Cerebellum (tissue), 4 donors: ENCODE measurements at places on chromosomes 2 and 18.

- no peak for DNase-seq
These were observed 66.1 kb downstream of the ACVR1 start for GRCh38 chr2:157810037-157810436.

DNA sequence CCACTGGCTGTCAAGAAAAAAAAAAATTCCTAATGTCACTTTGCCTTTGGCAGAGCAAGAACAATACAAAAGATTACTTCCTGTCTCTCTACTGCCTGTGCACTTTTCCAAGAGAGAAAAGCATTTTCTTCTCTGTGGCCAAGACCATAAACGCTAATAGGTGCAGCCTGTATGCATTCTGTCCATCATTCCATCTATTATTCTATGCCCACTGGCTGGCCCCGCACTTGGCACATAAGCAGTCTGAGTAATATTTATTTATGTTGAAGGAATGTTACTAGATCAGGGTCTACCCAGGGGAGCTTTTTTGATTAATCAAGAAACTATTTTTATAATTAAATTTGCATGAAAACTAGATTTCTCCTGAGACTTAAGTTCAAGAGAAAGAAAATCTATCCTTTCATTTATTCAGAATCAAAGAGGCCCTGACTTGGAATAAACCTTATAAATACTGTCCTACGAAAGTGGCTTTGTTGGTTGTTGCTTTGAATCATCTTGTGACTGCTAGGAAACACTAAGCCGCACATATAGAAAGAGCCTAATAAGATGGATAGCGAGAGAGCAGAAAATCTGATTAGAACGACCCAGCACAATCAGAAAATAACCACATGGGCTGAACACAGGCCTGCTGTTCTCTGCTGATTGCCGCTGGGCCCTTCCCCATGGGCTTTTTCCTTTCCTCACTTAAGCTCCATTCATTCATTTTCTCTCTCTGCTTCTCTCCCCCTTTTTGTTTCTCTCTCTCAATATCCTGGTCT lies 59.4 kb downstream of the MMADHC start:
- no peak for DNase-seq

DNA sequence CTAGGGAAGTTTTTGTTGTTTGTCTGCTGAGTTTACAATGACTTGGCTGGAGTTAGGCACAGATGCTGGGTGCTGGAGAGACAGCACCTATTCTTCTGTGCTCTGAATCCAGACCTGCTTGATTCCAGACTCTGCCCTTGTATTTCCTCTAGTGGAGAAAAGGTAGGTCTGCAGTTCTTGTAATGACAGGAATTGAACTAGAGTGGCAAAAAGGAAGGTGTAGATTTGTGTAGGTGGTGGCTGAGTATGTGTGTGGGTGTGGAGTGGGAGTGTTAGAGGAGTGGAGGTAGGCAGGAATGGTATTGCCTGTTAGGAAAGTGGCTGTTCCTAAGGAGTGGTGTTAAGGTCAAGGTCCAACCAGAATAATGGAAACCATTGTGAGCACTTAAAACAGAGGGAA lies 71.9 kb upstream of the LYPD6 start:
- DNase-seq = no peak

DNA sequence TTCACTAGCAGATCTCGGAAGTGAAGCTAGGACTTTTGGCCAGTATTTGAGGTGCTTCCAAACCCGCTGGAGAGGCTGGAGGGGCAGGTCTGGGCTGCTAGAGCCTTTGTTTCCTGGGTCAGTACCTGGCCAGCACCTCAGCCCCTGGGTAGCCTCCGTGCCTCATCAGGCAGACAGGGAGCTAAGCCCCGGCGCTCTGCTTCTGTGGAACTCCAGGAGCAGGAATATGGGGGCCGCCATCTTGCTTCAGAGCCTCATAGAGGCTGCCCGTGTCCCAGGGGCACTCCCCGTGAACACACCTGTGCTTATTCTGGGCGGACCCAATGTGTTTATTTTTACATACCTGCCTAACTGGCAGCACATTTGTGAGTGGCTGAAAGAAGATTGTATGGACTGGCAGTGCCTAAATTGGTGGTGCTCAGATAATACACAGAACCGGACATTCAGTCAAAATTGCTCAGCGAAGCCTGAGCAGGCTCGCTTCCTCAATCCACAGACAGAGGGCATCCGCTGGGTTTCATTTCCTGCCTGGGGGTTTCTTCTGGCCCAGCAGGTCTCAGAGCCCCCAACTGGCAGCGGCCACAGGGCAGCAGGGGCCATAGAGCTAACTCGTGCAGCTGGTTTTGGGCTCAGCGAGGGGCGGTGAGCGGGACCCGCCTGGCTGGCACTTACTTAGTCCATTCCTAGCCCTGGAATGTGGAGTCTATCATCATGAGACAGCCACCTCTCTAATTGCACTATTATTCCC lies 176.8 kb upstream of the ALKAL2 start:
- no peak for DNase-seq

DNA sequence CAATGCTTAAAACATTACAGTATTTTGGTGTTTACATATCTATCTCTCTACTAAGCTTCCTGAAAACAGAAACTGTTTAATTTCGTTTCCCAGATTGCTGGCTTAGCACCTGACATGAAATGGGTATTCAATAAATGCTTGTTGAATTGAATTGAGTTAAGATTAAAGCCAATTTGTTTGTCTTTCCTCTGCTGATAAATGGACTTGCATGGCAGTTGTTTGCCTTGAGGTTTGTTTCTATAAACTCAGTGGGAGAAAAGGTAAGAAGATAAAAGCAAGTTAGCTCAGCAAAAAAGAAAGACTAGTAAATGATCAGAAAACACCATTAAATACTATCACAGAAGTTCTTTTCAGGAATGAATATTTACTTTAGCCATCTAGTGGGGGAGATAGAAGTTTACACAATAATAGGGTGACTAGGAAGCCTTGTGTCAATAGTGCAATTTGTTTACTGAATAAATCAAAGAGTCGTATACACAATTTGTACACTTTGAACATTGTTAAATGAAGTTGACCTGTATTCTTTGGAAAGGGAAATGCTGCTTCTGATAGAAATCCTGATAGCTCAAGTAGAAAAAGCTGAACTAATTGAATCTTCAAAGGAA lies 754.5 kb upstream of the FAM98A start:
- DNase-seq = no peak

DNA sequence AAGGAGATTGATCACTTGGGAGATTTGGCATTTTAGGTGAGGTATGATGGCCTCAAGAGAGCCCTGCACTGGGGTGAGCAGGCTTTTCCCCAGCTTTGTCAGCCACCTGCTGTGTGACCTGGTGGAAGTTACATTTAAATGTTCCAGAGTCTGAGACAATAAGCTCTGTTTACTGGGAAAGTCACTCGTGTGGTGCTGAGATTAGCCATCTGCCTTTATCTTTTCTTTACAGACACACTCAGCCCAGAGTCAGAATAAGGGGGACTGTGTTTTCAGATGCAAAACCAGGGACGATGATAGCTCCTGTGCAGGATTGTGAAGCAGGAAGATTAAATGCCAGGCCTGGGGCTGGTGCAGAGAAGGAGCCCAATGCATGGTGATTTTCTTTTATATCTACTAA lies 47.9 kb downstream of the SH3RF3 start:
- DNase-seq = no peak

- no peak for DNase-seq
These were observed 178.5 kb downstream of the THADA start for GRCh38 chr2:43417300-43417699.

DNA sequence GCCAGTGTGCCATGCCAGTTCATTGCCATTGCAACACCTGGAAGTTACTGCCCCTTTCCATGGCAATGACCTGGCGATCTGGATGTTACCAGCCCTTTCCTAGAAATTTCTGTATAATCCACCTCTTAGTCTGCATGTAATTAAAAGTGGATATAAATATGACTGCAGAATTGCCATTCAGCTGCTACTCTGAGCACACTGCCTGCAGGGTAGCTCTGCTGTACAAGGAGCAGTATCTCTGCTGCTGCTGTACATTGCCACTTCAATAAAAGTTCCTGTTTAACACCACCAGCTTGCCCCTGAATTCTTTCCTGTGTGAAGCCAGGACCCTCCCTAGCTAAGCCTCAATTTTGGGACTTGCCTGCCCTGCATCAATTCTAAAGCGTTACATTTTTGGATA lies 17.4 kb upstream of the GULP1 start:
- no peak for DNase-seq

DNA sequence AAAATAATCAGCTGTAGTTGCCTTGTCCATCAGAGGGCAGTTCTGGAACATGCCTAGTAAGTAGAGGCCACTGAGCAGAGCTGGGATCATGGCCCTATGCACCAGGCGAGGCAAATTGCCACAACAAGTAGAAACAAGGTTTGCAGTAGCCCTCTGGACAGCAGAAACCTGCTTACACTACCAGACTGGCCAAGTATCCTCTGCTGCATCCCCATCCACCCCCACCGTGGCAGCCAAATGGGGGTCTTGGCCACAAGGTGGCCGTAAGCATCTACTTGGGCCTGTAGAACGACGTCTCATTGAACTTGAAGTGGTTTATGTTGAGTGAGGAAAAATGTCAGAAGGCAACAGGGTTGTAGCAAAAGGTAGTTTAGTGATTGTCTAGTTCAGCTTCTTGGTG lies 241.2 kb downstream of the ALPK2 start:
- DNase-seq = no peak

GRCh38 chr18:555705-556457 lies 24.3 kb upstream of the CETN1 start:
- DNase-seq = no peak

- no peak for DNase-seq
These were observed 50.8 kb upstream of the PEX13 start for GRCh38 chr2:60966507-60967405.

- no peak for DNase-seq
These were observed 149.9 kb downstream of the ASB1 start for GRCh38 chr2:238576674-238577073.

DNA sequence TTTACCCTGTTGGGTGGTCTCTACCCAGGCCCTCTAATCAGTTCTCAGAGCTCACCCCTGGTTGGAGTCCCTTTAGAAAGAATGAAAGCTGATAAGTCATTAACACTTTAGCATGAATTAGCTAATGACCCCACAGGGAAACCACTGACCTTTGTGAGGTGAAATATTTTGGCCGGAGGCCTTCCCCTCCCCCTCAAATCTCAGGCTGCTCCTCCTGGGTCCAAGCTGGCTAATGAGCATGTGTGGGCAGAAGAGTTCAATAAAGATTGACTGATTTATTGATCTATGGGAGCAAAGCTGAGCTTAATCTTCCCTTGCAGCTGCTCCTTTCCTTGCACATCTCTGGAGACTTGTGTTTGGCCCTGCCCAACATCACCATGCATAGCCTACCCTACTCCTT lies 78.8 kb upstream of the CCDC85A start:
- no peak for DNase-seq

- no peak for DNase-seq
These were observed 18.2 kb downstream of the IGFBP2 start for GRCh38 chr2:216651351-216651881.

DNA sequence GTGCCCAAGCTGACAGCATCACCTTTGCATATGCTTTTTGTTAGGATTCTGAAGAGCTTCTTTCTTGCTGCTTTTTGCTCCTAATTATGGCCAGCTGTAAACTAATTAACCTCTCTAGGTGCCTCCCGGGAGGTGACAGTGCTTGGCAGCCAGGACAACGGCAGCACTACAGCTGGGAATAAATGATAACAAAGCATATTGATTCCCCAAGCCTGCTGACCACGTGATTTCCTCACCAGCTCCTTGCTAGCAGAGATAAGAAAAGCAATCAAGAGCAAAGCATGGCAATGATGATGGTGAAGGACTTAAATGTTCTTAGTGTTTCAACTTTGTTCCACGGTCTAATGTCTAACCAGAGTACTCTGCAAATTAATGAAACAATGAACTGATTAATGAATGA lies 1074.4 kb upstream of the GYPC start:
- no peak for DNase-seq

DNA sequence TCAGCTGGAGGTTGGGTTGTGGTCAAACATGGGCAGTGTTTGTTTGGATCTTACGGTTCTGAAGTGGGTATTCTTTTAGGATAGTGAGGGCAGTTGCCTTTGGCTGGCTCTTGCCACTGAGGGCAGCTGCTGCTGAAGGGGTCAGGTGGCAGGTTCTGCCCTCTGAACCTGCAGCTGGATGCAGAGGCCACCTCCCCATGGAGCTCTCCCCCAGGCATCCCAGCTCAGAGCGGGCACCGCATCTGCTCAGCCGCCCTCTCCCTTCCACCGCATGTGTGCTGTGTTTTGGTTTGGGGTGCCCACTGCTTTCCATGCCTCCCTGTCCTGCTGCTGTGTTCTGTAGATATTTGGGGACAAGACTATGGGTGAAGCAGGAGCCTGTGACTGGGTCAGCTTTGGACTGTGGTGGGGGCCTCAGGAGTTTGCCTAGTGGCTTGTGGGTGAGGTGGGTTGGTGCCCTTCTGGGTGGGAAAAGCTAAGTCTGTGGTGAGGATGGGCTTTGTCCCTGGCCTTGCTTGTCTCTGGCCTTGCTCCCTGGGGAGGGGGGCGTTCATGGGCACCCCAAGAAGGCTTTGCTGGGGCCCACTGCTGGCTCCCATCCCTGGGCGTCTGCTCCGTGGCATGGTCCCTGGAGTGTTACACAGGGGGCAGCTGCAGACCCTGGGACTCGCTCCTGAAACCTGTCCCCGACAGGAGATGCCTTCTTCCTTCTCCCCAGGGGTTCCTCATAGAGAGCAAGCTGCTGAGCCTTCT lies 28.5 kb downstream of the OTOF start:
- DNase-seq = no peak
